ENCODE measurements at places on chromosomes 1 and 21.

DNA sequence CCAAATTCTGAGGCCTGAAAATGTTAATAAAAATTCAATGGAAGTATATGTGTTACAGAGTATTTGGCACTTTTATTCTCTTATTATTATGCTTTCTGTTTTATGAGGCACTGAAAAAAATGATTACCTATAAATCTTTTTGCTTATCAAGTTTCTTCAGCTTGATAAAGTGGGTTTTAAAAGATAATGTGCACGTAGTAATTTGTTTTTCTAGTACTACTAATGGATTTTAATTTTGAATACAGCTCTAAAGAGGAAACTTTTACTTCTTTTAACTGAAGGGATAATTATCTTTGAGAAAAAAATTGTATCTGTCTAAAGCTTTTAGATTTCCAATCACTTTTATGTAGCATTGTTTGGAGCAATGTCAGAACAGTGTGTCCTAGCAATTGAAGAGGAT is 211.4 kb upstream of the L1TD1 start:
- DNase-seq, result no peak

- no peak for DNase-seq
Measured at GRCh38 chr1:205438213-205439158, 16.6 kb upstream of the LEMD1 start.

DNA sequence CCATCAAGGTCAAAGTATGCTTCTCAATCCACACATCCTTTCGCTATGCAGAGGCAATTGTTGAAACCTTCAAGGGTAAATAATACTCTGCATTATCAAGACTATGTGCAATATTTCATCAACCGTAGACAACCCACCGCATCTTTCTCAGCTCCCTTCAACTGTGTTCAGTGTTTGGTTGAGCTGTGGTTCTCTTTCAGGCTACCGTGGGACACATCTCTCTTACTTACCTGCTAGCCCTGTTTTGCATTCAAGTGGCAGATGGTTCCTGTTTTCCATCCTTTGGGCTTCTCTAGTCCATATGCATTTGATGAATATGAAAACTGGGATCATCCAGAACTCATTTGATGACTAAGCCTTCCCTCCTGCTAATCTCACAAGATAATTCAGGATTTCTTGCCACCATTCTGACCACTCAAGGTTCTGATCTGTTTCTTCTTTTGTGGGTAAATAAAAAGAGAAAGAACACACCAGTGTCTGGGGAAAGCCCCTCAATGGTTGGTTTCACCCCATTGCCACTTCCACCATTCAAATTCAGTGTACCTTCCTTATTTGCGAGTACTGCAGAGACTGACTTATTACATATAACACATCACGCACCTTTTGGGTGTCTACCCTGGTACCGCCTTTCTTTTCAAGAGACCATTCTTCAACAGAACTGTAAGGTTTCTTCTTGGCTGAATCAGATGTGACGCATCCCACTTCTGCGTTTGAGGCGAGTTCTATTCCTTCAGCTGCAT is 61.7 kb downstream of the BACE2 start:
- DNase-seq, result no peak

DNA sequence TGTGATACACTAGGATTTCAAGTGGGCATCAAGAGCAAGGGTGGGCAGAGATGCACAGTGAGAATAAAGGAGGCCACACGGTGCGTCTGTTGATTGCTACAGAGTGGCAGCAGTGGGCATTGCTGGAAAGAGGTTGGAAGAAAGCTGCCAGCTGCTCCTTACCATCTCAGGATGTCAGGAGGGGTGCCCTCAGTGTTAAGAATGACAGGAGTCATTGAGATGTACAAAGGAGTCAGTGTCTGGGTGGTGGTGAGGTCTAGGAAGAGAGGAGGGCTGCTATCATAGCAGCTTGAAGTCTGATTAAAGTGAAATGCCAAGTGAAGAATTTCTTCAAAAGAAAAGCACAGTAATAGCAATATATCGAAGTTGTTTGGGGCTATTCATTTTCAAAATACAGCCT is 992.7 kb downstream of the TTLL7 start:
- no peak for DNase-seq

DNA sequence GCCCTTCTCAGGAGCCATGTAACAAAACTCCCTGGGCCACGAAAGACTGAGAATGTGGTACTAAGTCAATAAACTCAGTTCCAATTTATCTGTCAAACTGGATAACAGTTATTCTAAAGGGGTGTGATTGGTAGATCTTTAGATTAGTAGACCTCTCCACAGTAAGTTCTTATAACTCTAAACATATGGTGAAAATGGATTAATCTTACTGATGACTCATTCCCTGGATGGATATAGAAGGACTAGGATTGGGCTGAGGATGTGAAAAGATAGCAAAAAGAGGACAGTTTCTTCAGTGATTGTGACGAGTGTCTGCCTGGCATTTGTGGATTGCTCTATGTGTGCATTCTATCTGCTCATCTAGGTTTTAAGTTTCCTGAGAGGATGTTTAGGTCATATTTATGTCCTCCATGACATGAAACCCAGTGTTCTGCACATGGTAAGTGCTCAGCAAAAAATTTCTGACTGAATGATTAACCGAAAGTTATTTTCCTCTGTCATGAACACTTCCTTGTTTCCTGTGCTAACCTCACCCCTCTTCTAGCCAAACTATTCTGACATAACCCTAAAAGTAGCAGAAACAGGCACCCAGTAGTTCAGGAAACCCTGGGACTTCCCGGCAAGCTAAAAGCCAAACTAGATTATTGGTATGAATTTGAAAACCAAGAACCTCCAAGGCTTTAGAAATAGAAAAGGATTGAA is 397.5 kb upstream of the PLXNA2 start:
- DNase-seq, result no peak

DNA sequence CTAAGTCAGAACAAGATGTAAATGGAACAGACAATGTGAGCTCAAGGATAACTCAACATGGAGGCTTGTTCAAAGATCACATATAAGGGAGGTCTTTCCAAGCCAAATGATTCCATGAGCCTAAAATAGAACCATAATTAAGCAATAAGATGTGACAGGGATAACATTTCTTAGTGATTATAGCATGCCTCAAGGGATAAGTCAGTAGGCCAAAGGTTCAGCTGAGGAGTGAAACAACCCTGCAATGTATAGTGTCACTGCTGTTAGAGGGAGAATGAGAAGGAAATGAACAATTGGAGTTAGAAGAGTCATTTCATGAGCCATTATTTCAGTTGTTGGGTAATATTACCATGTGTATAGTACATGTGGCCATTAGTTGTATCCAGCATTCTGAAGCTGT is 25.0 kb downstream of the GORAB start:
- no peak for DNase-seq

GRCh38 chr21:15171546-15171945 is 106.7 kb upstream of the NRIP1 start:
- DNase-seq, result no peak

- no peak for DNase-seq
Measured at GRCh38 chr1:100147875-100148274, 14.9 kb downstream of the TRMT13 start.

GRCh38 chr1:7481194-7481593 is 289.9 kb upstream of the VAMP3 start:
- DNase-seq, result no peak

DNA sequence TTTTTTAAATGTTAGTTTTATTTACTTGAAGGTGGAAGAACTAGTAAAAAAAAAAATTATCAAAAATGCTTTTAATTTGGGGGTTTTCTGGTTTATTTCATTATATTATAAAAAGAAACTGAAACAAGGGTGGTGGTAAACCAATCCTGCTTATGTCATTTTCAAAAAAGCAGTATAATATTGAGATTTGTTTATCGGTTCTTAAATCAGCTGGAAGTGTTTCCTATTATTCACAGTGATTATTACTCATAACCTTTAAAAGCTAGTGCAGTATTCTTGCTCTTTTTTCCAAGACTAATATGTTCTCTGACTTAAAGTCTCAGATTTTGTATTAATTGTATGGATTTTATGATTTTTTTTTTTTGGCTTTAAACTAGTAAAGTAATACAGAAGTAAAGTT is 5.4 kb upstream of the LRRC40 start:
- no peak for DNase-seq

GRCh38 chr1:72649211-72649888 is 367.0 kb upstream of the NEGR1 start:
- DNase-seq, result no peak

- no peak for DNase-seq
Measured at GRCh38 chr1:17118706-17119075, 560 bp downstream of the PADI2 start.

DNA sequence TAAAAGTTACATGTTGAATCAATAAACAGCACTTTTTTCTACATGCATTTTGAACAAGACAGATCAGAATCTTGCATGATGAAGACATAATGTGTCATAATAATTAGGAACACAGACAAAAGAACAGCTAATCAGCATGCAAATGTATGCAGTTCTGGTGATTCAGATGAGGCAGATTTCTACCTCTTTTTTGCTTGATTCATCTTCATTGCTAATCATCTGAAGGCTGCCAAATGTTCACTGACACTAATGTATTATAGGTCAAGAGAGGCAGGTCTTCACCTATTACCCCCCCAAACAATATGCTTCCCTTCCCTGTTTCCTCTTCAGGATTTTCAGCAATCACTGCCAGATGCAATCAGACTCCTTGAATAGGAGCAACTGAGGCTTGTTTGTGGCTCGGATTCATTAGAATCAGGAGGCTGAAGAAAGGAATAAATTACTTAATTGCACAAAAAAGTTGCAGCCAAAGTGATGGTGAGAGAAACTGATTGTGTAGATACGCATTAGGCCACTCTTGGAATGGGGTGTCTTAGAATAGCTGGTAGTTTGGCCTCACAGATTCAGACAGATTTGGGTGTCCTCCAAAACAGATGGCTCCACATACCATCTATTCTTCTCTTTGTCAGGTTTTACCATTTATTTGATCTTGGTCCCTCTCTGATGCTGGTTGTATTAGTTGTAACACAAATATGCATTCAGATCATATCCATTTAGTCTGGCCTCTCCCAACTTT is 275.4 kb downstream of the RPS6KC1 start:
- no peak for DNase-seq

DNA sequence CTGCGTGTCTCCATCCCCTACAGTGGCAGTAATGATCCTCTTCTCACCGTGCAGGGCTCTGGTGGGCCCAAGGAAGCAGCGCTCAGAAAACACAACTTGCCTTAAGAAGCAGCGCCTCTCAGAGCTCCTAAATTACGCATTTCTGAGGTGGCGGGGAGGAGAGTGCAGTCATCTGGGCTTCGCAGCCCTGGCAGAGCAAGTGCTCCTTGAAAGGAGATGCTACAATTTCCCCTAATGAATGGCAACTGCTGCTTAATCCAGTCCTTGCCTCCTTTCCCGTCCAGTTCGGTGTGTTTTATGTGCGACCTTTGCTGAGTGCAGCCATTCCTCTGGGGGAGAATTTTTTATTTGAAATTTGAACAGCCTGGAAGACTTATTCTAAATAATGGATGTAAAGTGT is 287.3 kb downstream of the PTPRU start:
- no peak for DNase-seq

DNA sequence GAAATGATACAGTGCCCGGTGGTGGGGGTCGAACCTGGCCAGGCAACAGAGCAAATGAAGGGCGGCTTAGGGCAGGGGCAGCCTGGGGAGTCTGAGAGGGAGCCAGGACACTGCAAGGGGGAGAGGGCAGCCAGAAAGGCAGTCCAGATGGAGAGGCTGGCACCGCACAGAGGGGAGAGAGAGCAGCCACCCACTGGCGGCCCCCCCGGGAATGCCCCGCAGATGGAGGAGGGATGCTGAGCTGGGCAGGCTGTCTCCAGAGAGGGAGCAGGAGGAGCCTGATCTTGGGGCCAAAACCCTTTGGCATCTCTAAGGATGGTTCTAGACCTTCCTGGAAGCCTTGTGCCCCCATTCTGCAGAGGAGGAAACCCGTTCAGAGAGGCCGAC is 112.3 kb downstream of the LACTBL1 start:
- DNase-seq, result no peak

- DNase-seq, result no peak
Measured at GRCh38 chr1:23483321-23484252, at the start of gene ASAP3. ASAP3 (minus strand) TSS chr1:23484179; CDS start chr1:23484133, 46 bp downstream.

DNA sequence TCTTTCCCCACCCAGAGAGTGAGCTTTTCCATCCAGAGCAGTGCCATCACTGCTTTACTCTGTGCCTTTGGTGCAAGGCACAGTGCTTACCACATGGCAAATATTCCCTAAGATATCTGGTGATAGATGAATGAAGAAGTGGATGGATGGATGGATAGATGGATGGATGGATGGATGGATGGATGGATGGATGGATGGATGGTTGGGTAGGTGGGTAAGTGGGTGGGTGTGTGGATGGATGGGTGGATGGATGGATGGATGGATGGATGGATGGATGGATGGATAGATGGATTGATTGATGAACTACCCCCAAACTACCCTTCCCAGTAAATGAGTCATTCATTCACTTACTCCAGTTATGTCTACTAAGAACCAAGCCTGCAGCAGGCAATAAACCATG is 42.9 kb upstream of the SLC44A3 start:
- DNase-seq, result no peak

GRCh38 chr1:45753248-45754037 is 3.0 kb upstream of the IPP start:
- DNase-seq, result no peak

GRCh38 chr1:23506376-23507107 is 22.6 kb upstream of the ASAP3 start:
- DNase-seq, result no peak

GRCh38 chr1:181630398-181630797 is 147.1 kb downstream of the CACNA1E start:
- no peak for DNase-seq

- DNase-seq, result no peak
Measured at GRCh38 chr1:180923021-180923841, 10.5 kb downstream of the KIAA1614 start.
